ENCODE measurements at places on chromosomes 4 and X.

DNA sequence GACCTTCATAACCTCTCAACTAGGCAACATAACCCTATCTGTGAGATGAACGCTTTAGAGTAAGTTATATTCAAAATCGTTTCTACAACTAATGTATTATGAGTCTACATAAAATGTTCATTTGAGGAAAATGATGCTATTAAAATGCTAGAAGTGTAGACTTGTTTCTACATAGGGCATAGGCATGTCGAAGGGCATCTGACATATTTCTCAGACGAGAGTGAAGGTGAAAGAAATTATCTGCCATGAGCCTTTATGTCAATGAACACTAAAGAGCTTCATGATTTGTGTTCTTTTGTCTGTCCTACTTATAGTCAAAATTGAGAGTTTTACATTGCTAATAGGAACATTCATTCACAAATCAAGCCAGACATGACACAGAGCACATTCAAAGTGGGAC, 811.8 kb downstream of the RAB28 start:
- no peak for DNase-seq

GRCh38 chrX:130716781-130717413, 186.1 kb downstream of the ENOX2 start:
- no peak for DNase-seq

DNA sequence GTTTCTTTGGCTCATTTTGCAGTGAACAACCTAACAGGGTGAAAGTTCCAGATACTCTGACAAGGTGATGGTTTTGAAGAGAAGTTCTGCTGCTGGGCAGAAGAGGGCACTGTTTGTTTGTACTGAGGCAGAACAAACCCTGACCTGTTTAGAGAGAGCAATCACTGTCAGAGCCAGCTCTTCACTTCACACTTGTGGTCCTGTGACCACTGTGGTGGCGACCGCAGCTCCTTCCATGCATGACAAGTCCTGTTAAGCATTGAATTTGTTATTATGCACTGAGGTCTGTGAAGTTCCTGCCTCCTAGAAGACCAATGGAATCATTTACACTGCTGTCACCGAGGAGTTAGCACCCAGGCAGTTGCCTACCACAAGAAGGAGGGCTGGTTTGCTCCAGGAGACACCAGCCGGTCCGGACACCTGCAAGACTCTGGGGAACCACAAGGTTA, 86.6 kb downstream of the ZNF330 start:
- DNase-seq = peak; percentile 37

DNA sequence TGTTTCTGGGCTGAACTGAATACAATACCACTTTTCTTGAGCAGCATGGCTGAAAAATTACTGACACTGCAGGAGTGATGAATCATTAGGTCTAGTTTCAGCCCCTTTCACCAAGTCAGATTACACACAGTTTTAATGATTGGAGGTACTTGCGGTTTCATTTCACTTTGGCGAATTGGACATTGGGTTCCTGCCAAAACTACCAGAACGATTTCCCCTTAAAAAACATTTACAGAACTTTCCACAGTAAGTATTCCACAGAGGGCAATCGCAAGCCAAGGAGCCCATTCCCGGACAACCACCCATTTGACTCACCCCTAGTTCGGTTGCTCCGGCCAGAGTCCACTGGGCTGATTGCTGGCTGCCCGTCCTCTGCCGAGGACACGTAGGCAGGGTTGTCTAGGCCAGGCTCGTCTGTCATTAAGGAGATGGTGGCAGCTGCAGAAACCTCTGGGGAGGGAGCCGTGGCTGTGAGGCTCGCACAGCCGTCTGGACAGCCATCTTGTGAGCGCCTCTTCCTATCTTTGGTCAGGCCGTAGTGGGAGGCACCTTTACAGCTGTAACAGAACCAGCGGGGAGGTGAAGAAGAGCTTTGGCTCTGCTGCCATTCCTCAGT, 83.5 kb downstream of the LNX1 start:
- DNase-seq = no peak

DNA sequence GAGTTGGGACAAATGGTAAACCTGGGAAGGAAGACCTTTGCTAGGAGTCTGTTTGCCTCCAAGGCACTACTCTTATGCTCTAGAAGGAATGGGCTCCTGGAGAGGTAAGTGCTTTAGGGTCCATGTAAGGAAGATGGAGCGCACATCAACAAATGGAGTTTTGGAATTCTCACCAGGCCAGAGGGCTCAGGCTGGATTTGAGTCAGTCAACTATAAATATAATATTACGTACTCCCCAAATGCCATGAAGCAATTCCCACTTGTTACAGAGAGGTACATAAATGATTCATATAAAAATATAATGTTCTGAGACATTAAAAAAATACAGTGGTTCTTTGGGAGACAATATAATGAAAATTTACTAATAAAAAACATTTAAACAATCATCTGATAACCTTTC, 1.6 kb upstream of the SLC9B1 start:
- DNase-seq = no peak

GRCh38 chr4:151859641-151860040, 98.8 kb upstream of the GATB start:
- no peak for DNase-seq

DNA sequence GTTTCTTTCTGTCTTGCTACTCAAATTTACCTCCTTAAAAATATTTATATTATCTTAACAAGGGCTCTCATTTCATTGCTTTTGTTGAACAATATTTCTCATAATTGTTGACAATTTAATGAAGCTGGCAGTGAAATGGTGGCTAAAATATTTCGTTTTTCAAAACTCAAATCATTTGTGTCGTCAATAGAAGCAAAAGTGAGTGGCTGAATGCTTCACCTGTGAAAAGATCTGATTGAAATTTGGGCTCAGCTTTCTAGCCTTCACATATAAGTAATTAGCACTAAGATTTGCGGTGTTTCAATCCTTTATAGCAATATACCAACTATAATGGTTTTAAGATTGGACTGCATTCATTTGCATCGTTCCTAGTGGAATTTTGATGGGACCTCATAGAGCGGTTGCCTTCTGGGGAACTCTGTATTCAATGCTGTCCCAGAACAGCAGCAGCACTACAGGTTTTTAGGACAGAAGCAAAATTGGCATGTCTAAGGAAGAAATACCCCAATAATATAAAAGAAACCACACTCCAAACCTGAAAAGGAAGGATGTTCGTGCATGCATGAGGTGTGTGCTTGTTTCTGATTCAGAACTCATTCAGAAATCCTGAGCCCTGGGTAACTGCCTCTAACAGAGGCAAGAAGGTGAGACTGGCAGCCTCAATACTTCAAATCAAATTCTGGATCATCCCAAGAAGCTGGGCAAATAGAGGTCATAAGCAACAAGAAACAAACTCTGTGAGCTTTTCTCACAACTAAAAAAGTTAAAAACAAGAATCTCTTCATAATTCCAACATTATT, 2.5 kb downstream of the CXCL1 start:
- DNase-seq = no peak

GRCh38 chrX:124488412-124489161, 142.2 kb downstream of the SH2D1A start:
- DNase-seq = no peak

GRCh38 chr4:126719852-126720251, 912.9 kb upstream of the INTU start:
- DNase-seq = no peak

DNA sequence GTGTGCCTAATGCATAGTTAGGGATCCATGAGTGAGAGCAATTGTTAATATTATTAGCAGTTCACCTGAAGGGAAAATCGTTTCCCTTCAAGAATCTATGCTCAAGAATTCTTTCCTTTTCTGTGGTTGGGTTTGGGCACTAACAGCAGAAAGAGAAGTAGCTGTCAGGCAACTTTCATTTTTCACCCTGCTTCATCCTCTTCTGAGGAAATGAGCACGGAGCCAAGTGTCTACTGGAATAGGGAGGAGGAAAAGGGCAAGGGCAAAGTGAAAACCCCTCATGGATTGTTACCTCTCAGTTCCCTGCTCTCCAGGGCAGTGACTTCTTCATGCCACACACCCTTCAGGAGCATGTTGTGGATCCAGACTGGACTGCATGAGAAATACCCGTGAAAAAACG, 2.6 kb upstream of the HPGDS start:
- DNase-seq = no peak

DNA sequence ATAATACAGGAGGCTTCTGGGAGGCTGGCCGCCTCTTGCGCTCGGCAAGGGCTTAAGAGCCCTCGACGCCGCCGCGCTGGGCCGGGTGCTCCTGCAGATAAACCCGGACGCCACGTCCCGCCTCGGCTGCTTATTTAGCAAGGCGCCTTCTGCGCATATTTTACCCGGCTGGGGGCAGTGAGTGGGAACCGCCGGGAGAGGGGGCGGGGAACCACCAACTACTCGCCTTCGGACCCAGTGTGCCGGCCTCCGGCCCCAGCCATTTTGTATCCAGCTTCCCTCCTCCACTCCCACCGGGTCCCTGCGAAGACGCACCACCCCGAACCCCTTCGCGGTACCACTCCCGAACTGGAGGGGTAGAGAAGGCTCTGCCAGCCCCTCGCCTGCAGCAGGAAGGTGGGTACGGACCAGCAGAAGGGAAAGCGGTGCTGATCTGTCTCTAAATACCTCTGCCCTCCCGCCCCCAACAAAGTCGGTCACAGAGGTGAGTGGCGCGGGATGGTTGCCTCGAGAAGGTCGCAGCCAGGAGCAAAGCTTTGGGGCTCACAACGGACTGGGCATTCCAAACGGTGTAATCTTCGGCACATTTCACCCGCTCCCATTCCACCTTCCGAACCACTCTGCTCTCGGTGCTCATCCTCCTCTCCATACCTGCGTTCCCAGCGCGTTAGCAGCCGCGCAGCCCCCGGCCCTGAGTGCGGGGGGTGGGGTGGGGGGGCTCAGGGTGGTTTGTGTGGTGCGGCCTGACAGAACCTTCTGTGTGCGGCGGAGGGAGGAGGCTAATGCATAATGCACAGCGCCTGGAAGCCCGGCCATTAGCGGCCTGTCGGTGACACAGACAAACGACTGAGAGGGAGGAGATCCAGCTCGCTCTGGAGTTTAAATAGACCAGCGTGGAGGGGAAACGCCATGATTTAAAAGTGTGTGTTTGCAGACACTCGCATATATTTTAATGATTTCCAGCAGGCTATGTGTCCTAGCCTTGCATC, 4.9 kb upstream of the BCOR start:
- DNase-seq = no peak

- DNase-seq = no peak
Observed at GRCh38 chr4:44965435-44966095, 239.2 kb upstream of the GNPDA2 start.

- DNase-seq = no peak
Observed at GRCh38 chr4:41878991-41879491, 56.2 kb upstream of the TMEM33 start.

GRCh38 chr4:37568489-37568888, 117.7 kb downstream of the RELL1 start:
- no peak for DNase-seq

DNA sequence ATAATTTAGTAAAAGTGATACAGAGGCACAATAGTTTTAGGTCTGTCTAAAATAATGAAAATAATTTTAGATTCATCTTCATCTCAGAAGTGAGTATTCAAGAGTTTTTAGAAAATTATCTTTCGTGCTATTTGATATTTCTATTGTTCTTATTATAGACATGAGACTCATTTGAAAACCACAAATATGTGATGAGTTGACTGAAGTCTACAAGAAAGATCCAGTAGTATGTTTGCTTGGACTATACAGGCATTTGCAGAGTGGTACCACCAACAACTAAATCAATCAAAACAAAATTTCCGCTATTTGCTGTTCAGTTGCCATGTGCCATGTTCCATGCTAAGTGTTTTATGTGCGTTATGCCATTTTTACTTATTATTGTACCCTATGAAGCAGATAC, 1318.5 kb downstream of the STIM2 start:
- DNase-seq = no peak

GRCh38 chr4:70687392-70687791, 940 bp upstream of the UTP3 start:
- no peak for DNase-seq

- DNase-seq = no peak
Observed at GRCh38 chr4:109738104-109738872, 8.4 kb upstream of the PLA2G12A start.

GRCh38 chrX:136694431-136695087, 46.6 kb downstream of the CD40LG start:
- no peak for DNase-seq

DNA sequence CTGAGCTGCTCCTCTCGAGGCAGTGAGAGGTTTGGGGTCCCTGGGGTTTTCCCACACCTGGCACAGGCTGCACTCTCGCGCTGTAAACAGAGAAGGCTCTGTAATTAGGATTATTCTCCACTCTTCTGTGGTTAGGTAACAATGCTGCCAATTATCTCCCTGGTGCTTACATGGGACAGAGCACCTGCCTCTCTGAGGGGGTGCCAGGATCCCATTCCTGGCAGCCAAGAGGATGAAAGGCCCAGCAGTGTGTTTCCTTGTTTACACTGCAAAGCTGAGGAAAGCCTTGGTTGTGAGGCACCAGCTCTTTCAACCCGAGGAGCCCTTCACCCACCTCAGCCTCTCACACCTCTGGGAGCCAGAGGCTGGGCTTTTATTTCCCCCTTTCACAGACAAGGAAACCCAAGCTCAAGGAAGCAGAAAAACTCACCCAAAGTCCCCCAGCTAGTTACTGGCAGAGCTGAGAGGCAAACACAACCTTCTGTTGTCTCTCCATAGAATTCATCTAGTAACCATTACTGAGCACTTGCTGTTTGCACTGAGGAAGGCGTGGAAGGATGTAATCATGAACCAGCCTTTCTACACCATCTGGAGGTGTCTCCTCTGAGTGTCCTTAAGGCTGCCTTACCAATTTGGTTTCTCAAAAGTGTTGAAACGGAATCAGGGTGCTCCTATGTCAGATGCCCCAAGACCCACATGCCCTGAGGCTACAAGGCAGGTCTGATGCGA, 39.7 kb upstream of the PROM1 start:
- no peak for DNase-seq

- DNase-seq = no peak
Observed at GRCh38 chrX:101080326-101081124, 1.8 kb downstream of the TMEM35A start.

- DNase-seq = peak; percentile 79
Observed at GRCh38 chr4:4541661-4542570, at the start of gene STX18. Gene STX18, minus strand, starts transcription at chr4:4542048. Its CDS starts 84 bp downstream, at chr4:4541964.

GRCh38 chrX:23732704-23733103, 10.4 kb downstream of the ACOT9 start:
- no peak for DNase-seq

- DNase-seq = no peak
Observed at GRCh38 chrX:132184871-132185270, 34.4 kb downstream of the RAP2C start.

DNA sequence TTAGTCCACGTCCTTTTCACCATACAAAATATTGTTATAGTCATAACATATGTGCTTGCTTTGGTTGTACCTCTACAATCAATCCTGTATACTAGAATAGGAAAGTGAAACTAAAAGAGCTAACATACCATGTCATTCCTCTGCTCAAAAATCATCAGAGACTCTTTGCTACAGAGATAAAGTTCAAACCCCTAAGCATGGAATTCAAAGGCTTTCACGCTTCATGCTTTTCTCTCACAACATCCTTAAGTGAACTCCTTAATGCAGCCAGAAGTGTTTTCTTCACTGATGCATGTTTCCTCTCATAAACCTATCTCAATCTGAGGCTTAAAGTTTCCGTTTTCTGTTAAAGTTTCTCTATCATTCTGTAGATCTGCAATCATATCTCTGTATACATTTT, 744.6 kb upstream of the IGFBP7 start:
- no peak for DNase-seq

- DNase-seq = no peak
Observed at GRCh38 chrX:7635604-7636003, 207.4 kb upstream of the VCX start.

Measured in stimulated activated CD8-positive, alpha-beta memory T cell treated with anti-CD3 and anti-CD28 coated beads, Interleukin-4, amount 100 ng/mL, for 1 hour (primary cell).